ENCODE measurements at places on chromosomes 3 and 15.

DNA sequence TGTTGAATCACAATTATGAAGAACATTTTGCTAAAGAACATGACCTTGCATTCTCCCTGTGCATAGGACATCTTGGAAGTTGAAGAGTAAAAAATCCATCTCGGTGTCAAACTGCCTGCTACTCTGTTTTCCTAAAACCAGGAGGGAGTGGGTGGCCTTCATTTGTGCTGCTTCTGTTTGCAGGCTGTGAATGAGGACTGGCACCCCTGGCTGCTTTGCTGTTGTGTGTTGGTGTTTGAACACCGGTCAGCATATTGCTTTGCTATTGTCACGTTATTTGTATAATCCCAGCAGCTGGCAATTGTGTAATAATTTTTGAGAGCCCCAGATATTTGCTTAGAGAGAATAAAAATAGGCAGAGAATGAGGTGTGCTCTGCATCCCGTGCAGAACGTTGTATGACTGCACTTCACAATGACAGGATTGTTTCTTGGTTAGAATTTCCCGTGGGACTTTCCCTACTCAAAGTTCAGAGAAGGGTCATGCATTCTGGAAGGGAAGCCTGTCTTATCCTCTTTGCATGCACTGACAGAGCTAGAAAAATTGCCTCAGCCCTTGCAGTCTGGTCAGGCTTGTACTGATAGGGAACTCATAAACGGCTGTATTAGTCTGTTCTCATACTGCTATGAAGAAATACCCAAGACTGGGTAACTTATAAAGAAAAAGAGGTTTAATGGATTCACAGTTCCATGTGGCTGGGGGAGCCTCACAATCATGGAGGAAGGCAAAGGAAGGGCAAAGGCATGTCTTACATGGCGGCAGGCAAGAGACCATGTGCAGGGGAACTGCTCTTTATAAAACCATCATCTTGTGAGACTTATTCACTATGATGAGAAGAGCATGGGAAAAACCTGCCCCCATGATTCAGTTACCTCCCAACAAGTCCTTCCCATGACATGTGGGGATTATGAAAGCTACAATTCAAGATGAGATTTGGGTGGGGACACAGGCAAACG lies 16.3 kb downstream of the SV2B start:
- peak; percentile 80 for DNase-seq

DNA sequence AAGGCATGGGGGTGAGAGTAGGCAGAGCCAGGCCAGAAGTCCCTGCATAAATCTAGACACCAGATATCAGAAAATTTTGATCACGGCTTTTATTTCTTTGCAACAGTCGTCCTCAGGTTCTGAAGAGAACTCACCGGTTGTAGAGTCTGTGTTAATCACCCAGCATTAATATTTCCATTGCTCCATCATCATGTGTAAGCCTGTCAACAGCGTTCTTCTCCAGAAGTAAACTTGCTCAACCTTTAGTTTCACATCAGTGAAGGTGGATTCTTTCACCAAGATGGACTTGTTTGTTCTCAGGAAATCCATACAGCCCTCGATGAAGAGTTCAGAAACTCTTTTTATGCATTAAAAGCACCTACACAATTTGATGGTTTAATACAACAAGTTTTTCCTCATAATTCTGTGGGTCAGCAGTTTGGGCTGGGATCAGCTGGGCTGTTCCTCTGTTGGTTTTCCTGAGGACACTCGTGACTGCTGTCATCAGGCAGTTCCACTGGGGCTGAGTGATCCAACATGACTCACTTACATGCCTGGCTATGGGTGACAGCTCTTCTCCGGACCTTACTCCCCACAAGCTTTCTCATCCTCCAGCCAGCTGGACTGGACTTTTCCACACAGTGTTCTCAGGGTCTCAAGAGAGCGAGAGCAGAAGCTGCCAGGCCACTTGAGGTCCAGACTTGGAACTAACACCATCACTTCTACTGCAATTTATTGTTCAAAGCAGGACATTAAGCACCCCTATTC lies 303.4 kb downstream of the ZNF621 start:
- DNase-seq, result no peak

DNA sequence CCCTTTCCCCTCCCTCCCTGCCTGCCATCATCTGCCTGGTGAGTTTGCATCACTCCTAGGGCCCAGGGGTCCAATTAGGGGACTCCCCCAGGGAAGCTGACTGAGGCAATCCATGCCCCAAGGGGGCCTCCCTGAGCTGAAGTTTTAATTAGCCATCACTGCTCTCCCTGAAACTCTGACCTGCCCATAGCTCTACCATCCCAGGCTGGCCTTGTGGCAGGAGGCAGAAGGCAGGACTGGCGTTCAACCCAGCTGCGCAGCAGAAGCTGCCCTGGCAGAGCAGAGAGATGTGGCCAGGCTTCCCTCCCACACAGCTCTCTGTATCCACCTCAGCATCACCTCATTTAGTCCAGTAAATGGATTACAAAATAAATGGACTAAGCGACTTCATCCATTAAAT lies 7.7 kb upstream of the C15orf39 start:
- DNase-seq, result no peak

GRCh38 chr3:154862265-154862664 lies 217.9 kb upstream of the MME start:
- no peak for DNase-seq

DNA sequence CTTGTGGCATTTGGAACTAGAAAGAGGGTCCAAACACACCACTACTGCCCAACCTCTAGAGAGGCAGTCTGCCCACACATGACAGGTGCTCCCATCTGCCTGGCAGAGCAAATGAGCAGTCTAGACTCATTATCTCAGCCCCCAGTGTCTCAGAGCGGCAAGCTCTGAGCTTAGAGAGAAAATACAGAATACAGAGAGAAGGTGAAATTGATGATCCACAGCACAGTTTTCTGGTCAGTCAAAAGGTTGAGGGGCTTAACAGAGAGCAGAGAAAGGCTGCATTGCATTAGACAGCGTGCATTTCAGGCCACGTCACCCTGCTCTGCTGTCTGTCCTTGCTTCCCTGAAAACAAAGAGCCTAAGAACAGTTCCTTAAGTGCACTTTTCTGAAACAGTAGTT lies 135.1 kb downstream of the KCNMB2 start:
- DNase-seq, result no peak

GRCh38 chr15:91521548-91521947 lies 332.0 kb upstream of the SLCO3A1 start:
- DNase-seq, result no peak

DNA sequence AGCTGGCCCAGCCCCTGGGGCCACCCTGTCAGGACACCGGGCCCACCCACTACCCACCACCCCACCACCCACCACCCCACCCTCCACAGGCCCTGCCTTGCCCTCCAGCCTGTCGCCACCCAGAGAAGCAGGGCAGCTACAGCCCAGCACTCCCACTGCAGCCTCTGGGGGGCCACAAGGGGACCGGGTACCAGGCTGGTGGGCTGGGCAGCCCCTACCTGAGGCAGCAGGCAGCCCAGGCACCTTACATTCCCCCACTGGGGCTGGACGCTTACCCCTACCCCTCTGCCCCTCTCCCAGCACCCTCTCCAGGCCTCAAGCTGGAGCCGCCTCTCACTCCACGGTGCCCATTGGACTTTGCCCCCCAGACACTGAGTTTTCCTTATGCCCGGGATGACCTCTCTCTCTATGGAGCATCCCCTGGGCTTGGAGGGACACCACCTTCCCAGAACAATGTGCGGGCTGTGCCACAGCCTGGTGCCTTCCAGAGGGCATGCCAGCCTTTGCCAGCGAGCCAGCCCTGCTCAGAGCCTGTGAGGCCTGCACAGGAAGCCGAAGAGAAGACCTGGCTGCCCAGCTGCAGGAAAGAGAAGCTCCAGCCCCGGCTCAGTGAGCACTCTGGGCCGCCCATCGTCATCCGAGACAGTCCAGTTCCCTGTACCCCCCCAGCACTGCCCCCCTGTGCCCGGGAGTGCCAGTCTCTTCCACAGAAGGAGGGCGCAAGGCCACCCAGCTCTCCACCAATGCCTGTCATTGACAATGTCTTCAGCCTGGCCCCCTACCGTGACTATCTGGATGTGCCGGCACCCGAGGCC lies 5.3 kb downstream of the C15orf39 start:
- DNase-seq, result no peak

- DNase-seq, result no peak
These were observed 254.1 kb downstream of the SLC9A9 start for GRCh38 chr3:143594206-143594605.

- DNase-seq, result no peak
These were observed 121.6 kb upstream of the EIF1B start for GRCh38 chr3:40187945-40188344.

GRCh38 chr3:15612001-15612400 lies 10.5 kb downstream of the BTD start:
- DNase-seq, result no peak

DNA sequence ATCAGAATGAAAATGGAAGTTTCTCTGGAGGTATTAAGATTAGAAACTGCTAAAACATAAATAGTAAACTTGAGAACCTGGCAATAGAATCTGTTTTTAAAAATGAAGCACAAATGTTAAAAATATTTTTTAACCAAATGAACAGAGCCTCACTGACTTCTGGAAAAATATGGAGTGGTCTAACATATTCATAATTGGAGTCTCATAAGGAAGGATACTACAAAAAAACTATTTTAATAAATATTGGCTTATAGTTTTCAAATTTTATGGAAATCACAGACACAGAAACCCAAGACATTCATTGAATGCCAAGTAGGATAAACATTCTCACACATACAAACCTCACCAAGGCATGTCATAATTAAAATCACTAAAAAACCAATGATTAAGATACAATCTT lies 23.6 kb upstream of the TASOR start:
- DNase-seq, result no peak

DNA sequence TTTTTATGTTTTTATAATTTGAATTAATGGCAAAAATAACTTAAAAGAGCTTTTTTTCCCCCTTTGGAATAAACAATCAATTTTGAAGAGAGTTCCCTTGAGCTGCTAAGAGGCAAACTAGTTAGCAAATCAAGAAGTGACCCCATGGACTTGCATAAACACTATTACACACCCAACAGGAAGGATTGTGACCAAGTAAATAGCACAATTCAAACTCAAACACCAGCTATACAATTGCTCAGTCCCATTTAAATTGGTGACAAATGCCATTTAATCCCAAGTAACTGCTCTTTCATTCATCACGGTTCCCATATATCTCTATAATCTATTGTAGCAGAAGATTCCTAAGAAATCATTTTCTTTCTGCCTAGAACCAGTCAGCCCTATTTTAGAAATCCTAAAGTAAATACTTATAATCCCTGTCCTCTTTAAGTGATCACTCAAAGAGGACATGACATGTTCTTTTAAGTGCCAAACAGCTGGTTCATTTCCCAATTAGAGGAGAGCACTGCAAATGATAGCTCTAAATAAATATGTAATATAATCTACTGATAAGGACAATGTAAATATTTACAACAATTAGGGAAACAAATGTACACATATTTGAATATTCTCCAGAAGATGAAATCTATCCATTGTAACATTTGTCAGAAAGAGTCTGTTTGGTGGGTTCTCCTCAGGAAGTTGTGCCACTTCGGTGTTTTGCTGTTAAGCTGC lies 137.8 kb upstream of the ADAMTS9 start:
- DNase-seq, result peak; percentile 3

DNA sequence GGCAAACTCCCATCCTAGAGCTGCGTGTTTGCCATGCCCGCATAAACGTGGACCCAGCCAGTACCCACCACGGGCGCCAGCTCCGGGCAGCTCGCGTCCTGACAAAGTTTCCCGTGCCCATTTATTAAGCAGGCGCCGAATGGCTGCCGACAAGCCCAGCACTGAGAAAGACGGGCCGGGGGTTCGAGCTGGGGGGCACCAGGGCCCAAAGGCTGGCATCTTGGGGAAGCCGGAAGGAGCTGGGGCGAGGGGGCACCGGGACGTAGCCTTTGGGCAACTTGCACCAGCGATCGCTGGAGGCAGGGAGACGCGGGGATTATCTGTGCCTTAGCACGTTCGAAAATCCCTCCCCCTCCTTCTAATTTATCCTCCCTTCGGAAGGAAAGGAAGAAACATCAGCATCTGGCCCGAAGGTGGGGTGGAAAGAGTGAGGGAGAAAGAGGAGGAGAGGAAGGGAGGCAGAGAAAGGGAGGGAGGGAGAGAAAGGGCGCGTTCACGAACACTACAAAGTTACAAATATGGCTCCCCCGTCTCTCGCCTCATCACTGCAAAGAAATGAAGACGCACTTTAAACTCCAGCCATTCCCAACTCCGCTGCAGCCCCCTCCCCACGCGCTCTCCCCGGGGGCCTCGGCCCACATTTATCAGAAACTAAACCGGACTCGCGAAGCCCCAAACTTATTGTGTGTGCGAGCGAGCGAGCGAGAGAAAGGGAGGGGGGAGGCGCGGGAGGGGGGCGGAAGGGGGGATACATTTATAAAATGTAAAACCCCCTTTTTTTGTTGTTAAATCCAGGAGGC lies 1.0 kb downstream of the ANP32A start:
- DNase-seq, result no peak

DNA sequence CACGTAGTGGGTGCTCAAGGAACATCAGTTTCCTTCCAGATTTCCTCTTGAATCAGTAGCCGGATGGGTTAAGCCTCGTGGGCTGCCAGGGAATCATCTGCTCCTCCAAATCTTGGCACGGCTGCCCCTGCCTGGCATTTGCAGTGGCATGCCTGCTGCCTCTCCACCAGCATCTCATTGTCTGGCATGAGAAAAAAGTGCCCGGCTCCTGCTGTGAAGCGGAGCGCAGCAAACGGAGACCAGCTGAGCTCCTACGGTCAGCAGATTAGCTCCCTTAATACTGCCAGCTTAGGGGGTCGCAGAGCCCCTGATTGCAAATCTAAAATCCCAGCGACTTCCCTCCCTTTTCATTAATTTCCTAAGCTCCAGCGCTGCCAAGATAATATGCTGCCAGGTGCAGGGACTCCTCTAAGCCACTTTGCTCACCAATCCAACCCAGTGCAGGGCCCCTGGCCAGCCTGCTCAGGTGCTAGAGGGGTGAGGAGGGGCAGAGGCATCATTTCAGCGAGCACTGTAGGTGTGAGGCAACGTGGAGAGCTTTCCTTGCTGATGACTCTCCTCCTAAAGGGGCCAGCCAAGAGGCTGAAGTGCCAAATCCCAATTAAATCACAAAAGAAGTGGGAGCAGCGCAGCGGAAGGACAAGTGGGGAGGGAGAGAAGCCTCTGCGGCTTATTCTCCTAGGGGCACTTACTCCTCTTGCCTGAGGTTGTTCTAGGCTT lies 49.6 kb upstream of the ST8SIA2 start:
- DNase-seq, result no peak

DNA sequence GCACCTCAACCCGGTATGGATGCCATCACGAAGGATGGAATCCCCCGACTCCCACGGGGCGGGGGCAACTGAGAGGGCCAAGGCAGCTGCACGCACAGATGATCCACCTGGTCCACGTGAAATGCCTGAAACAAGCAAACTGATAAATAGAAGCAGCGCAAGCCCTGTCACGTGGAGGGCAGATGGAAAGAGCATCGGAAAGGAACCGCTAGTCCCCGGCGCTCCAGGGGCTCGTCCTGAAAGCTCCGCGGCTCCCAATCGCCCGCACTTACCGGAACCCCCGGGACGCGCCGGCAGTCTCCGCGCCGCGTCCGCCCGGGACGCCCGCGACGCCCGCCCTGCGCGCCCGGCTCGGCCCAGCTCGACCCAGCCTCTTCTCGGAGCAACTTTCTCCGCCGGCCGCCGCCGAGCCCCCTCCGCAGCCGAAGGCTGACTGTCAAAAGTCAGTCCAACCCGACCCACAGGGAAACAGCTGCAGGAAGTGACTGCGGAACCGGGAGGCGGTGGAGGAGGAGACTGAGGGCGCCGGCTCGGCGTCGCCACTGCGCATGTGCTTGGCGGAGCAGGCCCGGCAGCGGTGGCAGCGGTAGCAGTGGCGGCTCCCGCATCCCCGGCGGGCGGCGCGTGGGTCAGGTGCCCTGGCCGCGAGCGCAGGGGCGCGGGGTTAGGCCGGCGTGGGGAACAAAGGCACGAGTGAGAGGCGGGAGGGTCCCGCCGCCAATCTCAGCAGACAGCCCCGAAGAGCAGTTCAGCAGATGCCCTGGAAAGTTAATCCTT lies at the start of gene ZMAT3:
ZMAT3 (minus strand) TSS at position 487 of the 777 bp plus-strand sequence. CDS start 4,057 bp downstream, outside the sequence.
- DNase-seq, result peak; percentile 42
